ENCODE measurements at places on chromosomes 11 and 22.

DNA sequence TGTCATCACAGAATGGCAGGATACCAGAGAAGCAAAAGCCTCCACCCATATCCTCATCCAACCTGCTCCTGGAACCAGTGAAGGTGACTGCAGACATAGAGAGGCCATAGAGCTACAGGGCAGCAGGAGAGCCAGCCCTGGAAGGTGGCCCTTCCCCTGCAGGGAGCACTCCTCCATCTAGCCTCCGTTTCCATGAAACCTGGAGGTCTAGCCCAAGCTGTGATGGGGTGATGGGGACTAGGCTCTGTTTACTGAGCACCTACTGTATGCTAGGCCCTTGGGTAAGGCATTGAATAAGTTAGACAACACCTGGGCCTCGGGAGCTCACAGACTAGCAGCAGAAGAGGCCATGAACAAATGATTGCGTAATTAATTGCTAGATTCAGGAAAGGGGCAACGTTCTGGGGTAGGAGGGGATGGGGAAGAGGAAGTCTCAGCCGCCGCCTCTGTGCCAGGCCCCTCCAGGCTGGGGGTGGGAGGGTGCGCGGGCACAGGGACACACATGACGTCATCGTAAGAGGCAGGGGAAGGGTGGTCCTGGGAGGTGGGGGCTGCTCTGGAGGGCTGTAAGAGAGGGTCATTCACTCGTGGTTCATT, 784 bp upstream of the SYNGR1 start:
- DNase-seq, result peak; percentile 58

GRCh38 chr11:63738720-63739360, 29.7 kb downstream of the ZFTA start:
- peak; percentile 90 for DNase-seq

DNA sequence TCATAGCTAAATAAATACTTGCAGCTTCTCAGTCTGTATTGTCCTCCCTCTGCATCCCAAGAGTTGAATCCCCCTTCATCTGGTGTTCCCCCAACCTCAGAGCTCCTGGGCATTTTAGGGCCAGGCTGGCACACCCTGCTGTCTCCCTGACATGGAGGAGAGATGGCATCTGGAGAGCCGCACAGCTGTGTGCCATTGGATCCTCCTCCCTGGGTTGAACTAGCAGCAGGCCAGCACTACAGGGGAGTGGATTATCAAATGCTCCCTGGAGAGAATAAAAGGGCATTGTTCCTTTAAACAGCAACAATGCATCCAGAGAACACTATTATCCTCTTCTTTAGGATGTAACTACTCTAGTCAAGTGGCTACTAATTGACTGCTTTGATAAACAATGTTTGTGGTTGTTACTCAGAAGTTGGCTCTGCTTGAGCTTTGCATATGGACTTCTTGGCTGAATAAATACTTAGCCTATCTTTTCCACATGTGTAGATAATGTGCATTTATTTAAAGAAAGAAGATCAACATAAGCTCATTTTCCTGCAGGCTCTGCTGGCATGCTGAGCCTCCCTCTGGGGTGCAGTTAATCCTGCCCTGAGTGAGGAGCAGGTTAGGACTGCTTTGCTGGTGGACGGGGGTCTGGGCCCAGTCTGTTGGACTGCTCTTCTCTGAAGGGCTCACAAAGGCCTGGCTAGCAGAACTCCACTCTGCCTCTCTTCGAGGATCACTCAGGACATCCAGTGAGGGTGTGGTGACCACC, 897.2 kb downstream of the TBC1D22A start:
- no peak for DNase-seq

- DNase-seq, result no peak
Observed at GRCh38 chr11:74849525-74850391, 99.1 kb downstream of the XRRA1 start.

DNA sequence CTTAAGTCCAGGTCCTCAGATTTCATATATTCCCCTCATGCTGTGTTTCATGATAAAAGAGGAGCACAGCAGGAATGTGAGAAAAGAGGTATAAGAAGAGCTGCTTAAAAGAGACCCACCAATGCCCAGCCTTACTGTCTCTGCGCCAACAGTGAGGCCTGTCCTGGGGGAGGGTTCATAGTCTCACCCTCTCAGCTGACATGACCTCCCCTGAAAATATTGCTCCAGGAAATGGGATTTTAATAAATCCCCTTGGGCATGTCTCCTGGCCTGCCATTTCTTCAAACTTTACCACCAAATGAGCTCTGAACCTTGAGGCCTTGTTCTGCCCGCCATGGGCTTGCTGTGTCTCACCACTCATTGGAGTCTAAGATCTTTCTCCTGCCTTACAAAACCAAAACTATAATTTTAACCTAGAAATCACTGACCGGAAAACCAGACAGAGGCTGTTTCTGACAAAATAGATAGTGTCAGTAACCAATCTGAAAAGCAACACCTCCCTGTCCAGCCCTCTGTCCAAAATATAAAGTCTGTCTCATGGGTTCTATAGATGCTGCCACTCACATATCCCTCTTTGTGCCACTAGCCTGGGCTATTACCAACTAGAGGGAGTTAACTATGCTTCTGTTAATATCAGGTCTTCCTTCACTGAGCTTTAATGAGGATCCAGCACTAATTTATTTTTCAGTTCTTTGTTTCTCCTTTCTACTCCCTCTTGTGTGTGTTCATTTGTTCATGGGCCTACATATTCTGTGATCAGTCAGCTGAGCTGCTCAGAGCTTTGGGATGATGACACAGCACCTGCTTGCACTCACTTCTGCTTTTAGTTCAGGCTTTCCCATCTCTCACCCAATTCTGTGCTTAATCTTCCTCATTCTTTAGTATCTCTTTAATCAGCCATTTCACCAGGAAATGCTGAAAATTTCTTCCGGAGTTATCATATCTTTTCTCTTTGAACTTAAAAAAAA, at the start of gene OR2AG2:
Gene OR2AG2, minus strand, starts transcription at position 51 of the 968 bp plus-strand sequence. CDS start 3,019 bp downstream, outside the sequence.
- DNase-seq, result no peak

GRCh38 chr22:28930357-28931007, 47.1 kb downstream of the ZNRF3 start:
- DNase-seq, result peak; percentile 9

DNA sequence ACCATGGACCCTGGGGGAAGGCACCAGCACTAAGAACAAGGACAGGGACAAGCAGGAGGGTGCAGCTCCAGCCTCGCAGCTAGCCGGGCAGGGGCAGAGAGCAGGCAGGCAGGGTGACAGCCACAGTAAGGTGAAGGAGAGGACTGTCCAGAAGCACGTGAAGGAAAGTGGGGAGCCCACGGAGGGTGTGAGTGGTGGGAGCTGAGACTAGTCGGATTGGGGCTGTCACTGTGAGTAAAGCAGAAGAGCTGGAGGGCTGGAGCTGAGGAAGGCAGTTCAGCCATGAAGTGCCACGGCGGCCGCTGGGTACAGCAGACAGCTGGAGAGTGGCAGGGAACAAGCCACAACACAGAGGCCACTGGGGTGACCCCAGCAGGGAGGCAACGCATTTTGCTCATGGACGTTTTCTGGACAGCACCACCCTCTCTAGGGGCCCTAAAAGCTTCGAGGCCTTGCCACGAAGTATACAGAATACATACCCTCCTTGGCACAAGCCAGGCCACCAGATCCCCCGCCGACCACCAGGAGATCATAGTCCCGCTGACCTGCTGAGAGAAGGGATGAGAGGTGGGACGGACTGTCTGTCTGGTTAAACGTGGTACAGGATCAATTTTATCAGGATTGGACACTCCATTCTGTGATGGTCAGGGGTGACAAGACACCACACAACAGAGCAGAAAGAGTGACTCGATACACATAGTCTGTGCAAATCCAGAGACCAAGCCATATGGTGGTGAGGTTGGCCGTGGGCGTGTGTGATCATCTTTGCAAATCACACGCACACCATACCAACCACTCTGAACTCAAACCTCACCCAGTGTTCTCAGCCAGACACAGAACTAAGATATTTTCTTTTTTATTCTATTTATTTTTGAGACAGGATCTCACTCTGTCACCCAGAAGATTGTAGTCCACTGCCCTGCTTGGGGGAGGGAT, 10.8 kb upstream of the COMT start:
- no peak for DNase-seq

DNA sequence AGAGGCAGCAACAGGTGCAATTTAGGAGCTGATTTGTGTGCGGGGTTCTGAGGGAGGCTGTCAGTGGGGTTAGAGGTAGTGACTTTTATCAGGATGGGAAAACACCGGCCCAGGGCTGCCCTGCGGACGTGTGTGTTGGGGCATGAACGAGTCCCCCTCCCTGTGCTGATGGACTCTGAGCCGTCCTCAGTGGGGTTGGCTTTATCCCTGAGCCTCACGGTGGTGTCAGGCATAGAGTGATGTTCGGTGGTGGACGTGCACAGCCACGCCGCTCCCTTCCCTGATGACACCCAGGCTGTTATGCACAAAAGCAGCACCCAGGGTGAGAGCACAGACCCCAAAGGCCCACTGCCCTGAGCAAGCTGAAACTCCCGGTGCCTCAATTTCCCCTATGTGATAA, 809.1 kb downstream of the BRD1 start:
- no peak for DNase-seq

DNA sequence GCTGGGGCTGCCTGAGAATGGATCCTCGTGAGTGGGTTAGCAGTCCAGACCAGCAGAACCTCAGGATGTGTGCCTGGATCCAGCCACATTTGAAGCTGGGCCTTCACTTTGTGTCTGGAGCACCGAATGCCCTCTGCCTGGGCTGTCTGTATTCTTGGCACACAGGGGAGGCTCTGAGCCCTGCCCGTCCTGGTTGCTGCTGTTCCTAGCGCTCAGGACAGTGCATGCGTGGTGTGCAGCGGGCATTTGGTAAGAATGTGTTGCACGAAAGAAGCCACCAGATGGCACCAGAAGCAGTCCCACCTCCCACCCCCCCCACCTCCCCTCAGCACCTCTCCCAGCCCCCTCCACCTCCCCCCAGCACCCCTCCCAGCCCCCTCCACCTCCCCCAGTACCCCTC, 4.1 kb upstream of the MAPK11 start:
- DNase-seq, result peak; percentile 50

DNA sequence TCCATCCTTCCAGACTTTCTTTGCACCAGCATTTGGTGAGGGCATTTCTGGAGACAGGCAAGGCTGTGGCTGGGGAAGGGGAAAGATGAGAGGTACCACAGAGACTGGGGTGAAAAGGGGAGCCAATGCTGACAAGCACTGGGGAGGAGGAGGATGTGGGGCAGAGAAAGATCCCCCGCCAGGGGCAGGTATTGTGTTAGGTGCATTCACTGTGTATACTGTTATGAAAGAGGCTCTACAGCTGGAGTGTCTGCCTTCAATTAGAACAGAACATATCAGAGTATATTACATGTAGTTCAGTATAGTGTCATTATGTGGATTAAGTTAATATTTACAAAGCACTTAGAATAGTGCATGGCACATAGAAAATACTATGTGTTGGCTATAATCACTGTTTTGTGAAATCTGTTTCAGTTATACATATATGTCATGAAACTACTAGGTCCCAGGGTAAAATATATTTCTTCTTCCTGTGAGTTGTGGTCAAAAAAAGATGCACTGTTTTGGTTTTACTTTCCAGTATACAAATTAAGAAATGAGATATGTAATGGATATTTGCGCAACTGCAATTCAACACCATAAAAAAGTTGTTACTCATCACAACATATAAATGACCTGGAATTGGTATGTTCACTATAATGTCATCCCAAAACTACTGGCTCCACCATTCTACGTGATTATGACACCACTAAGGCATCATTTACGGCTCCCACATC, 8.4 kb downstream of the MSANTD2 start:
- DNase-seq, result no peak

GRCh38 chr11:123545726-123546270, 108.6 kb downstream of the SCN3B start:
- DNase-seq, result no peak

DNA sequence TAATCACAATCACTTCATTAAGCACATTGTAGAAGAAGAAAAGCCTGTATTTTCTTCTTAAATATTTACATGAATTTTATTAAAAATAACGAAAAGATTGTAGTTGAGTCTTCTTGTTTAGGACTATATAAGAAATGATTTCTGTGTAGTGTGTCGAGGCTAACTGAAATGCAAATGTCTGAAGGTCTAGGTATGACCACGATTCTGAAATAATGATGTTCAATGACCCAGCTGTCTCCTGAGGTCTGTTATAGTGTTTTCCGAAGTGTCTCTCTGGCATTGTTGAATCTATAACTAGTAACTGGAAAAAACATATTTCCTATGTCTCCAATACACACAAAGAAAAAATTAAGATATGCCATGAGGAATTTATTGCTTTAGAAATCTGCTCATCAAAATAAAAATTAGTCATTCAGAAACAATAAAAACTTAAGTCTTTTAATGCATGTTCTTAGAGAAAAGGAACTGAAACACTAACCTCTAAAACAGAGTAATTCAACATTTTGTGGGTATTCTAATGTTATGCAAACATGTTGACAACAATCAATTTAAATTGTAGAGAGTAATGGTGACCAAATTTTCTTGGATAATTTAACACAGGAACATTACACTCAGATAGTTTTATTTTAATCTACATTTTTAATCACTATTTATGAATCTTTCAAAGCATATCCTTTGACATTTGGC, 55.0 kb downstream of the CASP12 start:
- DNase-seq, result no peak

GRCh38 chr11:13962562-13963168, at the start of gene SPON1:
TSS of gene SPON1 (plus strand) at chr11:13962723. CDS start at chr11:13962905, 182 bp downstream.
- peak; percentile 12 for DNase-seq

GRCh38 chr11:101759771-101760450, 154.9 kb upstream of the CEP126 start:
- no peak for DNase-seq

- DNase-seq, result no peak
Observed at GRCh38 chr11:80165744-80166143, 724.9 kb upstream of the TENM4 start.

DNA sequence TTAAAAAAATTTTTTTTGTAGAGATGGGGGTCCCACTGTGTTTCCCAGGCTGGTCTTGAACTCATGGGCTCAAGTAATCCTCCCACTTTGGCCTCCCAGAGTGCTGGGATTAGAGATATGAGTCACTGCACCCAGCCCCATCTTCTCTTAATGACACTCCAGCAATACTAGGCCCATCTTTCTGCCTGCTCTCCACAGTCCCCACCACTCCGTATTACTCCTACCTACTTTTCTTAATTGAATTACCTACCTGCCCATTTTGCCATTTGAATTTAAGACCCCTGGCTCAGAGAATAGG, 2.0 kb upstream of the STIM1 start:
- no peak for DNase-seq

- no peak for DNase-seq
Observed at GRCh38 chr22:48838846-48839730, 988.6 kb downstream of the BRD1 start.

GRCh38 chr11:45436118-45436517, 150.0 kb upstream of the SYT13 start:
- no peak for DNase-seq

DNA sequence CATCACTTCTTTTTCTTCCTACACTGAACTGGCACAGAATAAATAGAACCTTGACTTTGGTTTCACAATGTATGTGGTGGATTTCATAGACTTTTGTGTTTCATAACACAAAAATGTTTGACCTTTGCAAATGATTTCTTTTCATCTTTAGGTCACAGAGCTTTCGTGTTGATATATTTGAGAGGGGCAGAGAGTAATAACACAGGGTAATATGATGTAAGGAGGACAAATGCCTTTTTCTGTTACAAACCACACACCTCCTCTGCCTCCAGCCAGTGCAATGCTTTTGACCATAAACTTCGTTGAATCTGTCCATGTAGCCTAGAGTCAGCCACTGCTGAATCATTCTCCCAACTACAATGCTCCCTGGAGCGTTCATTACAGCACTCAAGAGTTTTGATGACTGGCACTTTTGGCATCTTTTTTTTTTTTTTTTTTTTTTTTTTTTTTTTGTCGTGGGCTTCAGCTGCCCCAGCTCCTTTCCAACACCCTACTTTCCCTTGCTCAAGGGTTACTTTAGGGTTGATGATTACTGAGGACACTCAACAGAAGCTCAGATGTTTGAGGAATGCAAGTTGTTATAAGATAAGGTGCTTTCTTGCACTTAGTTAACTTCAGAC, 11.4 kb upstream of the CAT start:
- DNase-seq, result peak; percentile 88
